ENCODE measurements at places on chromosomes 13 and 19.

DNA sequence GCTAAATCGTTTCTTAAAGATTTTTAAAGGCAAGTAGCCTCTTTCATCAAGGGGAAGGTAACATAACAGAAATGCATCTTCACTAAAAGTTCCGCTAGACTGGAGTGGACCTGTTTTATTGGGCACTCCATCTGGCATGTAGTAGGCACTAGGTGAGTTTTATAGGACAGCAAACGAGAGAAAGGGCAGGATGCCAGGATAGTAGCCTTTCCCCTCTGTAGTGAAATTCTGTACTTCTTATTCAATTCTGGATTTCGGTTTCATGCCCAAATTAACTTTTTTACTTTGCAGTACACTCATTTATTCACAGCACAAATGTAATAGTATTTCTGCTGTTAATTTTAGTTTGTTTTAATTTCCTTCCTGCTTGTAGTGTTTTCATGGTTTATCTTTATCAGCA is 45.2 kb downstream of the GPR180 start:
- DNase-seq = no peak

DNA sequence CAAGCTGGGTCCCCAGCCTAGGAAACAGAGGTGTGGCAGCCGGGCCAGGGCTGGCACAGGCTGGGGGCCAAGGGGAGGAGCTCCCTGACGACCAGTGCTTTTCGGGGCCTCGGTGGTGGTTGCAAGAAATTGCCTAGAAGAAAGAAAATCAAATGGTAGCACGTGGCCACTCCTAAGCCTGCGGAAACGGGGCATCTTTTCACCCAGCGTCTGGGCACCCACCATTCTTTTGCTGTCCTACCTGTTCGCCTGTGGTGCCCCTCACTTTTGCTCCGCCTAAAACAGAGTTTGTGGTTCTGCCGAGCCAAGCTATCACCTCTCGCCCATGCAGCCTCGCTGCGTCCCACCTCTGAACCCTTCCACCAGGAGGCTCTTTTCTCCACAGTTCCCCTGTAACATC is 7.1 kb upstream of the KRTDAP start:
- DNase-seq = no peak

GRCh38 chr19:11663181-11663591 is 65.9 kb downstream of the ZNF627 start:
- no peak for DNase-seq

- DNase-seq = no peak
These were observed 30.6 kb downstream of the SERPINE3 start for GRCh38 chr13:51370116-51370515.

DNA sequence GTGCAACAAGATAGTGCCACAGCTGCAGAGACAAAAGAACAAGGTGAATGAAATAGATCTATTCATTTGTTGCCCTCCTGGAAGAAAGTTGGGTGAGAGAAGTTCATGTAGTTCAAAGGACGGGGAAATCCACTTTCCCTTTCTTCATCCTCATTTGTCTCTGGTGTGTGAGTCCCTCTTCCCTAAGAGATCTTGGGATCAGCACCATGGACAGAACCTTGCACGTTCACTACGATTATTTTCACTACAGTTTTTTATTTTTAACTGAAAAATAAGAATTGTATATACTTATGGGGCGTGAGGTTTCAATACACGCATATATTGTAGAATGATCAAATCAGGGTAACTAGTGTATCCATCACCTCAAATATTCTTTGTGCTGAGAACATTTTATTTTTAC is 29.2 kb downstream of the NLRP5 start:
- no peak for DNase-seq

GRCh38 chr13:70098669-70099068 is 9.0 kb upstream of the ATXN8OS start:
- no peak for DNase-seq

- DNase-seq = no peak
These were observed 11.1 kb downstream of the CILP2 start for GRCh38 chr19:19548915-19549759.

DNA sequence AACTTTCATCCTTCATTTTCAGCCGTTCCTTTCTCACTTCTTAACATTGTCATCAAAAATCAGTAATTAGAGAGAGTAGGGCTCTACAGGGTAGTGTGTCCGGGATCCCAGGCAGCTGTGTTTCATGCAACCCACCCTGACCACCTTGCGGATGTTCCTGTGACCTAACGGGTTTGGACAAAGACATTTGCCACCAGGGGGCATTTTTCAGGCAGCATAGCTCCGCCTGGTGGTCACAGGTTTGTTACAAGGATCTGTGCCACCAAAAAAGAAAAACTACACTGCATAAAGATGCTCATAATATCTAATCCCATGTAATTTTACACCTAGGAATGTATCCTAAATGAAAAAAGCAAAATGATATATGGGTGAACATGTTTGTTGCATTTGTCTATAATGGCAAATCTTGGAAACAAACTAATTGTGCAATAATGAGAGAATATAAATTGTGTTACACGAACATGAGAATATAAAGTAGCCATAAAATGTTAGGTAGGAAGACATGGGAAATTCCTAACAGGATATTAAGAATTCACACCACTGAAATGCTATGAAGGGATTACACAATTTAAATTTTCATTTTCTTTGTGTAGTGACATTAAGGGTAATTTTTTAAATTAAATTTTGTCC is 123.0 kb downstream of the SLC7A1 start:
- DNase-seq = peak; percentile 44

- DNase-seq = no peak
These were observed 884 bp upstream of the CBY2 start for GRCh38 chr13:45700971-45701900.

DNA sequence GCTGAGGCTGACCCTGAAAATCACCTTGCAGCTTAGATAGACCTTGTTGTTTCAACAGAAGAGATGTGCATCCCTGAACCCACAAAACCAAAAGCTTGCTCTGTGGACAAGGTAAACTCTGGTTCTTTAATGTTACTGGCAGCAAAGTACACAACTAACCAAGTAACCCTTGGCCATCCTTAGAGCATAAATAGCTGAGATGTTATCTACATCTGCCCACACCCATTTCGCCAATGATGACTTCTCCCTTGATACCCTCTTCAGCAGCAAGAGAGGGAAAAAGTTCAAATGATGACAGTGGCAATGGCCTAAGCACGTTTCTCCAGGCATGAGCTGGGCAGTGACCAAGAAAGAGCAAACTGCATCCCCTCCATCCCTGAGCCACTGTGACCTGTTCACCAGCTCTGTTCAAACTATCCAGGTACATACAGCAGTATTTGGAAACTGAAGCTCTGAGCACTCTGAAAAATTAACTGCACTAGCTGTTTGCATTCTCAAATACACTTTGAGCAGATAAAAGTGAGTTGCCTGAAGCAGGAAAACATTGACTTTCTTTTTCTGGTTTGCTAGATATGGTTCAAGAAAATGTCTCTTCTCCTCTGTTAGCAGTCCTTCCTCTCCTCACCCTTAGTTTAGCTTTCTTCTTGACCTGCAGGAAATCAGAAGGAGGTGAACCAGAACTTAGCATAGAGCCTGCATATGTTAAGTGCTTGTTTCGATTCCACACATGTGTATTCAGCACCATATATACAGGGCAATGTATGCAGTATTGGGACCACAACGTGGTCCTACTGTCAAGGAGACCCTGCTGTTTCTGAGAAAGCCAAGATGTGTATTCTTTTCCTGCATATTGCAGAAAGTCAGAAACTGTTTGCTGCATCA is 231.7 kb downstream of the FOXO1 start:
- DNase-seq = no peak

- DNase-seq = no peak
These were observed 9.5 kb downstream of the LGALS7 start for GRCh38 chr19:38763795-38764220.

DNA sequence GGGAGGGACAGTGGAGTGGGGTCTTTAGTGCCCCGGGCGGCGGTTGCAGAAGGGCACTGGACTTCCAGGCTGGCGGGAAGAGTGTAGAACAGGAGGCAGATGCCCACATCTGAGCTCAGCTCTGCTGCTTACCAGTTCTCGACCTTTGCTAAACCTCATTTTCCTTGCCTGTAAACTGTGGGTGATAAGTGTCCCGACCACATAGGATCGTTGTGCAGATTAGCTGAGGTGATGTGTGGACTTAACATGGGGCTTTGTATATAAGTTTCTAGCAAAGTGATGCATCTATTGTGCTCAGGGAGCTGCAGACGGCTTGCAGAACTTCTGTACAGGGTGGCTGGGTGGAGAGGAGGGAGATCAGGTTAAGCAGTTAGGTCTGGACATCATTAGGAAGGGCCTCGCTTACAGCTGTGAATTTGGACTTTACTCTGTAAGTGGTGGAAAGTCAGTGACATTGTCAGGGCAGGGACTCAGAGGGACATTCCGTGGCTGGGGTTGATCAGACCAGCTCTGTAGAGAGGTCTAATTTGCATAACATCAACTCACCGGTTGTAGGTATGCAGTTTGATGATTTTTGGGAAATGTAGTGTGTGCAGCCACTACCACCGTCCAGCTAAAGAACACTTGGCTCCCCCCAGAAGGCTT is 70.0 kb downstream of the SPATA13 start:
- DNase-seq = no peak
